ENCODE measurements at places on chromosomes 5 and 9.

GRCh38 chr5:67807439-67807888, 408.1 kb upstream of the PIK3R1 start:
- DNase-seq = no peak

GRCh38 chr9:129626079-129626624, at the start of gene NTMT1:
NTMT1 (plus strand) TSS chr9:129626163; CDS start chr9:129632704, 6,541 bp downstream.
- DNase-seq = no peak

DNA sequence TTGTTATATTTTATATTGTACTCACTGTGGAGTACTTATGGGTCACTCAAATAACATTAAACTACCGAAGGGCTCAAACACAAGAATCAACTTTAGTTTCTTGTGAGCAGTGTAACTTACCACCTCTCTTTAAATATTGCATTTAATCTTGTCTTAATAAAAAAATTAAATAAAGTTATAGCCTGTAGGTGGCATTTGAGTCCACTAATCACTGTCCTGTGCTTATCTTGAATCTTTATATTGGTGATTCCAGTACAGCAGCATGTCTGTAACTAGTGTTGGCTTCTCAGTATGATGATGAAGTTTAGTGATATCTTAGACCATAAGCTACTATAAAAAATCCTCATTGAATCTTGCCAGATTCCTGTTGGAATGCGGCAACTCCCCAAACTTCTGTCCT, 313.8 kb downstream of the FAM170A start:
- DNase-seq = no peak

DNA sequence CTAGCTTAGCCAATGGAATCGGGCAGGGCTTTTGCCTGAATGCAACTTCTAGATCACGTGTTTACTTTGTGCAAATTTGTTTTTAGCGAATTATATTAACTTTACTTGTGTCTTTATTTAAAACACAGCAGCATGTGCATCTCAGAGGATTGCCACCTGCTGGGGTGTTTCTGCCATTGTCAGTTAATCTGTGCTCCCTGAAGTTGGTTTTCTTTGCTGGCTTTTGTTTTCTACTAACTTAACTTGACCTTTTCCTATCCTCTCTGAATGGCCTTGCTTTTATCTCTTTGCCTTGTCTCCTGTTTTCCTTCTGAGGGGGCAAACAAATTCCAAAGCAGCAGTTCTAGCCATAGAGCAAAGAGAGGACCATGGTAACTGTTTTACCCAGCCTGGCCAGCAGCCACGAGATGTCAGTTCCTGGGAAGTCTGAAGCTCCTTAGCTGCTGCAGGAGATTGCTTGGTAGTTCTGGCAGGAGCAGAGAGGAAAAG, 67.6 kb downstream of the ARHGEF28 start:
- no peak for DNase-seq

DNA sequence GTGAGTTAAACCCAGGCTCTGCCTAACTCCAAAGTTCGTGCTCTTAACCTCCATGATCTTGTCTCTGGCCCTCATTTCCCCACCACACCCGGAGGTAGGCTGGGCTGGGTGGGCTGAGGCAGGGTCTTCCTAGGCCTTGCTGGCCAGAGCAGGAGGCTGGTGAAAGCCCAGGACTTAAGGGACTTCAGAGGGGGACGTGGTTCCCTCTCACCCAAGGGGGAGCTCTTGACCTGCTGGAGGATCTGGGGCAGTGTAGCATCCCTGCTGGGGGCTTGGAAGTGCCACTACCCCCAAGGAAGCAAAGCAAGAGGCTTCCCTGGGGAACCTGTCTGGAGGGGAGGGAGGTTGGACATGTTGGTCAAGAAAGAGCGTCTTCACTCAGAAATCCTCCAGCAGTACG, 14.7 kb downstream of the PITX1 start:
- DNase-seq = no peak

- DNase-seq = no peak
Observed at GRCh38 chr5:171562822-171563221, 143.4 kb downstream of the FGF18 start.

DNA sequence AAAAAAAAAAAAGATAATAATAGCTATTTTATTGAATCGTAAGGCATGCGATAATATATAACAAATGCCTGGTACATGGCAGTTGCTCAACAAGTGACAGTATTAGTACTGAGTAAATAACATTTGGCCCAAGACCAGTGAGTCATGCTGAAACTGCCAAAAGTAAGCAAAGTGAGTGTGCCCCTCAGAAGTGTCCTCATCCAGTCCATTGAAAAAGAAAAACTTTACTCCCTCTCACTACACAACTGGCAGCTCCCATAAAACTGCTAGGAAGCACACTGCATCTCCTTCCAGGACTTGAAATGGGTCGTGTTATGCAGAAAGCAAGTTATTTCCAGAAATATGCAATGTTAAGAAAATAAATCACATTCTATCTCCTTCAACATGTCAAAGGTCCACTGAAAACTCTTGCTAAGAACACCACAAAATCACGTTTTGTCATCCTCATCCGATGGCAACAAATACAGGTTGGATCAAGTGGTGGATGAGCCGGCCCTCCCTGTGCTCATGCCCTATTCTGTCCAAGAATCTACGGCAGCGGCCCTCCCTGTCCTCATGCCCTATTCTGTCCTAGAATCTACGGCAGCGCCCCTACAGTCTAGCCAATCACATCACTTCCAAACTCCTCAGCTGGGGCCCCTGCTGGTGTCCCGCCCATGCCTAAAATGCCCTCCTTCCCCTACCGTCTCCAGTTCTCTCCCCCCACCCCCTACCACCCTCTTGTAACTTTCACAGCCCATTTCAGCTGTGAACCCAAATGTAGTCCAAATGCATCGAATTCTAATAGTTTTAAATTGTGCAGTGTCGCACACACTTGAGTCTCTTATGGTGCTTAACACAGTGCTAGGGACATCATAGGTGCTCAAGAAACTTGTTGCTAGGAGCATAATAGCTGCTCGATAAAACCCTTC, 12.5 kb downstream of the PTCH1 start:
- DNase-seq = no peak

- DNase-seq = no peak
Observed at GRCh38 chr5:159100782-159101646, 1.3 kb upstream of the EBF1 start.

DNA sequence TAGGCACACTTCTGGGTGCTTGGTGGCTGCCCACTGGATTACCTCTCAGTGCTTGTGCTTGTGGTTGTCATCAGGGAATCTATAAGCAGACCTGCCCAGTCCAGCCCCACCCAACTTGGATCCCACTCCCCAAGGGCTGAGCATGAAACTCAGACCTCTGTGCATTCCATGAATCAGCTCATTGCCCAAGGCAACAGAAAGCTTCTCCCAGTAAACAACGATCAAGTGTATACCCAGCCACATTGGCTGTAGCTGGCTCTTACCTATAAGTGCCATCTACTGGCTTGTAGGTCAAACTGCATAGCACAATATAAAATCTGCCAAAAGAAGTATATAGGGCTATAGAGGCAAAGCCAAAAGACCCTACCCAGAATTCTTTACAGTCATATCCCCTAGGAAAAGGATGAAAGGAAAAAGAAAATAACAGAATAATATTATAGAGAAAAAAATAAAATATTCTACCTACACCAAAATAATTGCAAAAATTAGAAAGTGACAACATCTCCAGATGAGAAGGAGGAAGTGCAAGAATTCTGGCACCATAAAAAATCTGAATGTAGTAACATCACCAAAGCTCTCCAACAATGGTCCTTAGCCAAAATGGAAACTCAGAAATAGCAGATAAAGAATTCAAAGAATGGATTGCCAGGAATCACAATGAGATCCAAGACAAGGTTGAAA, 321.0 kb upstream of the TRPC7 start:
- DNase-seq = no peak

DNA sequence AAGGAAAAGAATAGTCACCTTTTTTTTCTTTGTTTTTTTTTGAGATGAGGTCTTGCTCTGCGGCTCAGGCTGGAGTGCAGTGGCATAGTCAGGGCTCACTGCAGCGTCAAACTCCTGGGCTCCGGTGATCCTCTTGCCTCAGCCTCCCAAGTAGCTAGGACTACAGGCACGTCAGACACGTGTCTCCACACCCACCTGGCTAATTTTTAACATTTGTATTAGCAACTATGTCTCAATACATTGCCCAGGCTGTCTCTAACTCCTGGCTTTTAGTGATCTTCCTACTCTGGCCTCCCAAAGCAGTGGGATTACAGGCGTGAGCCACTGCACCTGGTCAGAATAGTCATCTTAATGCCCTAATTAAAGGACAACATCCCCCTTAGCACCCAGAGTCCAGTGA, 54.4 kb upstream of the CTSL start:
- no peak for DNase-seq

- no peak for DNase-seq
Observed at GRCh38 chr5:57911438-57911837, 428.8 kb upstream of the ACTBL2 start.

GRCh38 chr5:111337133-111337532, 112.9 kb downstream of the CAMK4 start:
- no peak for DNase-seq

DNA sequence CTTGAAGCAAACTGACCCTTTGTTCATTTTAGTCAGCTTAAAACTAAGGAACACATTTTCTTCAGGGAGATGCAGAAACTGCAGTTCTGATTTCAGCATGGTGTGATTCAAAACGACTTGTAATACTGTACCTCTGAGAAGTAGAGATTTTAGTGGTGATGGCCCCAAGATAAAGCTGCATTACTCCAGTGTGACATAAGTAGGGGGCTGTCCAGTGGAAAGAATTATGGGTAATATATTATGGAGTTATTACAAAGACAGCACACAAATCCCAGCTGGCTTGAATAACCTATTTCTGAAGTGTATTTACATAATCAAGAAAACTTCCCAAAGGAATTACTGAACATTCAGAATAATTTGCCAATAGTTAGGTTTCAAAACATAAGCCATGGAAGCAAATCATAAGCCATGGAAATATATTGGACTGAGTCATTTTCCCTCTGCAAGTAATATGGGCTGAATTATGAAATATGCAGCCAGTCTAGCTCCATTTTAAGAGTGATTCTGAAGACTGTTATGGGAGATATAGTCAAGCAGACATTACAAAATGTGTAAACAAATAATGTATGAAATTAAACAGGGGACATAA, 133.7 kb upstream of the FBXL17 start:
- no peak for DNase-seq
